Adipocyte (in vitro differentiated cells): ENCODE measurements at places on chromosomes 11 and 22.
A peak's percentile ranks its signal among the peaks of the same experiment; 100 is the strongest.

DNA sequence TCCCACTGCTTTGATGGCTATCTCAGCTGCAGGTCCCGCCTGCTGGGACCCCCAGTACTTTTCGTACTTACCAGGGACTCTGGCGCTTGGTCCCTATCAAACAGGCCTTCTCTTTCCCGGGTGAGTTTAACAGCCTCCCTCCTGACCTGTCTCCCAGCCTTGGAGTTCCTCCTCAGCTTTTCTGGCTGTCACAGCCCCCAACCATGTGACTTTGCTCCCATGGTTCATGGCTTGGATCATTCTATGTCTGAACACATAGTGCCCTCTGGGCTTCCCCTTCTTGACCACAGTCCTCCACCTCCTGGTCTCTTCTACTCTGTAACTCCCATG is 56.9 kb downstream of the PARVA start:
- DNase-seq: peak; percentile 57

GRCh38 chr11:120141768-120142423 is 4.0 kb upstream of the TRIM29 start:
- no peak for DNase-seq

- peak; percentile 16 for DNase-seq
These were observed 13.5 kb upstream of the OSBP2 start for GRCh38 chr22:30680991-30681770.

DNA sequence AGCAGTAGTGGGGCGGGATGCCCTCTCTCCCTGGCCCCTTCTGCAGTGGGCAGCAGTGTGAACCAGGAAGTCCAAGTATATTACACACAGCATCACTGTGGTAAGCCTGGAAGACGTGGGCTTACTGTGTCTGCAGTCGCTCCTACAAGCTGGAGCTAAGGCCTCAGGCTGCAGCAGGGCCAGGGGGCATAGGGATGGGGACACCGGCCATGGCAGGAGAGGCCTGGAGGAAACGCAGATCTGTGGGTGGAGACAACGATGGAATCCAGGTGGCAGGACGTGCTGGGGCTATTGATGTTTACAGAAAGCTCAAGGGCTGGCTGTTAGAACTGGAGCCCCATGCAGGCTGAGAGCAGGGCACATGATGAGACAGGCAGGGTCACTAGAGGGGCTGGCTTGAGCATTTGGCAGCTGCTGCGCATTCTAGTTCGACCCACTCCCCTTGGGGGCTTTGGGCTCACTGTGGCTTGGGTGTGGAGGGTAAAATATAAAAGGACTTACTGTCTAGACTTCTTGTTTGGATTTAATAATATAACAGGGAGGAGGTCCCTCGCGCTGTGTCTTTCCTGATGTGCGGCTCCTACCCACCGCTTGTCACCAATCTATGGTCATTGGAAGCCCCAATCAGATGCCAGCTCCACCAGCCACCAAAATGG is 539.5 kb downstream of the TBC1D22A start:
- no peak for DNase-seq

DNA sequence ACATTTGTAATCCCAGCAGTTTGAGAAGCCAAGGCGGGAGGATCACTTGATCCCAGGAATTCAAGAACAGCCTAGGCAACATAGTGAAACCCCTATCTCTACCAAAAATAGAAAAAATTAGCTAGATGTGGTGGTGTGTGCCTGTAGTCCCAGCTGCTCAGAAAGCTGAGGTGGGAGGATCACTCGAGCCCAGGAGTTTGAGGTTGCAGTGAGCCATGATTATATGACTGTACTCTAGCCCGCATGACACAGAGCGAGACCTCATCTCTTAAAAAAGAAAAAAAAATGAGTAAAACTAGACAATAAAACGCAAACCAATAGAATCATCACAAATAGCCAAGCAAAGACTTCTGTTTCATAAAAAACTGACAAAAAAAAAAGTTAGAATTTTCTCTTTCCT is 21.8 kb downstream of the NUCB2 start:
- no peak for DNase-seq

GRCh38 chr11:111176603-111177002 is 68.9 kb upstream of the POU2AF2 start:
- no peak for DNase-seq

DNA sequence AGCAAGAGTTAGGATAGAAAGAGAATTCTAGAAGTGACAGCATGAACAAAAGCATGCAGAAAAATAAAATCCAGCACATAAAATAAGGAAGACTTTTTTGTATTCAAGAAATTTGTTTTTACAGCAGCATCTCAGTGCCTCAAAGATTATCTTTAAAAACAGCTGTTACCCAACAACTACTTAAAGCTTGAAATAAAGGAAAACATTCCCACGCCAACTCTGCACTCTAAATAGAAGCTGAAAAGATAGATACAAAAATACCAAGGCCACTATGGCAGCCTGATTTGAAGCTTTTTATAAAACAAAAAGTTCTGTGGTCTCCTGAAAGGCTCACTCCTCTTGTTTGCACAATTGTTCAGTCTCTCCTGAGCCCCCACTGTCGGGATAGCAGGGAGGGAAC is 83.6 kb upstream of the LRRC55 start:
- DNase-seq: no peak

- no peak for DNase-seq
These were observed 110.5 kb upstream of the NARS2 start for GRCh38 chr11:78685156-78685555.

DNA sequence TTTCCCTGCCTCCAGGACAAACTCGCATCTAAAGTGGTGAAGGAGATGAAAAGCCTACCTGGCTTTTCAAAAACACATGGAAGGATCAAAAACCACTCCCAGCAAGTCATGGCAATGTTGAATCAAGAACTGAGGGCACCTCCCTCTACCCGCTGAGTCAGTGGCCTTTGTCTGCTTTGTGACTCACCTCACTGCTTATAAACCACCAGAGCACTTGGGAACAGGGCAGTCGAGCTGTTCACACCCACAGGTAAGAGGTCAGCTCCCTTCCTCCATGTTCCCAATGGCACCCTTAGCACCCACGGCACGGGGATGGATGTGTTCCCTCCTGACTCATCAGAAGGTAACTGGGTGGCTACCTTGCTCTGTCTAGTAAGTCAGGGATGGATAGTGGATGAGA is 21.7 kb downstream of the TENM4 start:
- DNase-seq: no peak

DNA sequence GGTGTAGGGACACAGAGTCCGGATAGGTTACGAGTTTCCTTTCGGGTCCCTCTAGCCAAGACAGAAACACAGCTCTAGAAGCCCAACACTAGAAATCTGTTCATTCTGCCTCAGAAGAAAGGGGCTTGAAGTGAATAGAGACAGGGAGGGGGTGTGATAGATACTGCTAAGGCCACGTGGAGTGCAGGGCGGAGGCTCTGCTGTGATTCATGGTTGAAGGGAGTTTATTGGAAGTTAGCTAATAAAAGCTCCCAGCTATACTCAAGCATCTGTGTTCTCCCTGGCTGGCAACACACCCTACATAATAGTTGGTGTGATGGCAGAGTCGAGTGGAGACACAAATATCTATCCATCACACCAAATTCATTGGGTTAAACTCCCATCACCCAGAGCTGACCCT is 337.4 kb downstream of the CADM1 start:
- no peak for DNase-seq

GRCh38 chr11:65432686-65433582 is 10.3 kb downstream of the NEAT1 start:
- DNase-seq: peak; percentile 49

- no peak for DNase-seq
These were observed 47.1 kb upstream of the CCND1 start for GRCh38 chr11:69593851-69594250.

DNA sequence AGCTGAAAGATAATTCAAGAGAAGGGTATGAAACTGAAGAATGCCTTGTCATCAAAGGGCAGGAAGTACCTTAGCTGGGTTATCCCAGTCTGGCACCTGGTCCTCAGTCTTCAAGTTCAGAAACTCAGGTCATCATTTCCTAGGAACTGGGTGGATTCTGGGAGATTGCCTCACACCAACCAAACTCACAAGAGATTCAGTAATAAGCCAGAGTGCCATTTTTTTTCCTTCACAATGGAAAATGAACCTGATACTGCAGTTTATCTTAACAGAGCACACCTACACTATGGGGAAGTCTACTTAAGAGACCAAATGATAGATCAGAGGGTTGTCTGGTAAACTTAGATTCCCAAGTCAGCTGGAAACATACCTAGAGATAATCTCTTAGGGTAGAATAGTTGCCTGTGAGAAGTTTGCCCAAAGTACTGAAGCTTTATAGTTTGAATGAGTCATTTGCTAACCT is 3.8 kb upstream of the BUD13 start:
- DNase-seq: no peak

GRCh38 chr11:36333897-36334296 is 37.8 kb downstream of the PRR5L start:
- peak; percentile 68 for DNase-seq

DNA sequence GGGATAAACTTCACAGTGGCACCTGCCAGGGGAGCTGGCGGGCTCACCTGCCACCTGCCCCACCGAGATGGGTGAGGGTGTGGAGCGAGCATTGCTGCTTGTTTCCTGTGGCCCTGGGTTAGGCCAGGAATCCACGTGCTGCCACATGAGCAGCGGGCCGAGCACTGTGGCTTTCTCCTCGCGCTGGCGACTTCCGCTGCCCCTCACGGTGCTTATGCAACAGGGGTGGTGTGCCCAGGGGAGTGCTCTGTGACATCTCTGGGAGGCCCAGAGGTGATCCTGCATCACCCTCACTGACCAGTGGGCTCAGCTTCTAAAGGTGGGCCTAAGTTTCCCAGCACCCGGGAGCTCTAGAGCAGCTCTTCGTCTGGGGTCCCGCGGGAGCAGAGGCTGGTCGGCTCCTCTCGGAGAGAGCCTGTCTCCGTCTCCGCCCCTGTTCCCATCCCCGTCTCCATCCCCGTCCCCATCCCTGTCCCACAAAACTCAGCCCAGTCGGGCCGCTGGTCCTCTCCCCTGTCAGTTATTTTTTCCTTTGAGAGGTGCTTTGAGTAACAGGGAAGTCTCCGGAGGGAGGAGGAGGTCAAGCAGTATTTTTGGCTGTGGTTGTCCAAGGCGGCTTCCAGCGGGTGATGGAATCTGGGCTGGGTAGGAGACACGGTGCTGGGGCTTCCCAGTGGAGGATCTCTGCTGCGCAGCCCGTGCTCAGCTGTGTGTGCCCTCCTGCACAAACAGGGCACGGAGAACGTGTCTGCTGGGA is 42.5 kb downstream of the AP2A2 start:
- DNase-seq: no peak

GRCh38 chr11:58493676-58494075 is 14.2 kb downstream of the OR5B21 start:
- DNase-seq: no peak

GRCh38 chr11:62546929-62547625 is 471 bp upstream of the AHNAK start:
- peak; percentile 74 for DNase-seq

DNA sequence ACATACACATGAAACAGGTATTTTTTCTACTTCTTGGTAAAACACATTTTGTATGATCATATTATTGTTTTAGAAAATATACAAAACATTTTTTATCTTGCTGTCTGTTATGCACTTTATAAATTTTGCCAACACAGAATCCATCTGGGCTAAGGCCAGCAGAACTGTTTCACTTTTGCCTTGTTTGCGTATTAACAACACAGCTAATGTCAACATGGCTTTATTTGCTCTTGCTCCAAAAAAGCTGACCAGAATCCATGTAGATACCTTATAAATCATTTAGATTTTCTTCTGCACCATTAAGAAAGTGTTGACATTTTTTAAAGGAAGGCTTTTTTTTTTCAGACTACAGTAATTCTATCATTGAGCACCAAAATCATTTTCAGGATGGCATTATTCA is 58.1 kb upstream of the PGR start:
- no peak for DNase-seq

- DNase-seq: no peak
These were observed 113.4 kb downstream of the CASP12 start for GRCh38 chr11:104784684-104785460.

DNA sequence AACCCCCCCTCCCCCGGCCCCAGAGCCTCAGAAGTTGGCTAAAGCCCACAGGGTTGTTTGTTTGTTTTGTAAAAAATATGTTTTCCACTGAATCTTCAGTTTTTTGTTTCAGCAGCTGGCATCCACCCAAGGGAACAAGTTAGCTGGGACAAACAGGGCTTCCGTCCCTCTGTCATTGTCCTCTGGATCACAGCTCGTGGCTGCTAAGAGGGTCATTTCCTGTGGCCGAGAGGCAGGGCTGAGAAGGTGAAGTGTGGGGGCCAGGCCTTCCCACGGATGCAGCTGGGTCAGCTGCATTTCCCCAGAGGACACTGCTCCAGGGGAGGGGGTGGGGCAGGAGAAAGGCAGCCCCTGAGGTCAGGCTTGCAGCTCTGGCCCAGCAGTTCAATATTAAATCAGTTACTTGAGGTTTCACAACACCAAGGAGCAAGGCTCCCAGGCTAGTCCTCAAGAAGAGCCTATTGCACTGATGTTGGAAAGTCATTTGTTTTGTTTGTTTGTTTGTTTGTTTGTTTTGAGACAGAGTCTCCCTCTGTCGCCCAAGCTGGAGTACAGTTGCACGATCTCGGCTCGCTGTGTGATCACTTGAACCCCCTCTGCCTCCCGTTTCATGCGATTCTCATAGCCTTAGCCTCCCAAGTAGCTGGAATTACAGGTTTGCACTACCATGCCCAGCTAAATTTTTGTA is 34.4 kb upstream of the SMTN start:
- DNase-seq: peak; percentile 20

DNA sequence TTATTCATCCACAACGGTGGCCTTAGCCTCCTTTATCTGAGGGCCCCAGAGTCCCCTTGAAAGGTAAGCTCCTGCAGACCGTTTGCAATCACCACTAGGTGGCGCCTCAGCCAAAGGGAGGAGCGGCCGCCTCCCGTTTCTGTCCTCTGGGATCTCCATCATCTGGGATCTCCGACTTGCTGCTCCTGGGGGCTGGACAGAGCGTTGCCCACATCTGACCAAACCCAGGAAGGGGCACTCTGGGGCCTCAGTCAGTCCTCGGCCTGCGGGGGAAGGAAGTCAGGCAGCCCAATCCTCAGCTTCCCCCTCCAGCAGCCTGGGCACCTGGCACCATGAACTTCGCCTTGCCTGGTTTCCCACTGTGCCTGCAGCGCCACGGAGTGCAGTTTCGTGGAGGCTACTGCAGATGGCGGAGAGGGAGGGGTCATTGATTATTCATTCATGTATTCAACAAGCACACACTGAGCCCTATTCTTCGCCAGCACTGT is 23.5 kb downstream of the TP53I11 start:
- DNase-seq: peak; percentile 93
